ENCODE measurements at places on chromosomes 13 and 19. TPM values are rescaled to one million over a fixed set of nuclear protein-coding genes. Genes with fewer than 3 reads are reported as not detected.

CEACAM8 gene
- total RNA-seq: not detected

CEACAM7 gene
- total RNA-seq: not detected

SLC25A42 gene
- total RNA-seq: 6.2 TPM

CCDC106 gene
- total RNA-seq: 11.8 TPM

JAK3 gene
- 3.4 TPM for total RNA-seq
